Activated CD8-positive, alpha-beta T cell treated with anti-CD3 and anti-CD28 coated beads, Interleukin-2, amount 10 ng/mL, durations not matched to agents 7 days and 5 days (primary cell): ENCODE measurements at places on chromosomes 2 and 18.

DNA sequence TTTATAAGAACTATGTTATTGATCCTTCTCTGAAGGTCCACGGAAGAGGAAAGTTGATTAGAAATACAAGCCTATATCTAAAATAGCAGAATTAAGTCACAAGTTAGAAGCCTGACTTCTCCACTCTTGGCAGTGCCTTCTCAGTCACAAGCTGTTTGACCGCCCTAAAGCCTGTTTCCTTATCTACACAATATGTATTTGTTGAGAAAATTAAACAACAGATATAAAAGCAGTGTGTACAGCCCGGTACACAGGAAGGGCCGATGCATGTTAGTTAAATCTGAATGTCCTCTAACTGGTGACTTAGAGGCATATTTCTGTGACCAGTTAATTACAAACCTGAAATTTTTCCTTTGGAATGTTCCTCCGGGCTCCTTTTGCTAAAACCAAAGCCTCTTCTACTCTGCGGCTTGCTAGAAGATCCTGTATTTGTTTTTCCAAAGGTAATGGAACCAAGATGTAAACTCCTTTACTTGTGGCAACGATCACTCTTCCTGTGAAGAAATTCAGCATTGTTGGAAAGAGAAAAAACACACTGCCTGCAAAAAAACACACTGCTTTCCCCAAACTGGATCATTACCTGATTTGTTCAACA lies 33.4 kb downstream of the TGFBRAP1 start:
- peaks cover under 1% of the 10 kb centered on the region for H3K4me1 ChIP-seq
- no peaks in the 10 kb centered on the region for H3K27me3 ChIP-seq
- no peak for DNase-seq
- H3K27ac ChIP-seq: no peak overlapping the region
- H3K4me3 ChIP-seq: no peak overlapping the region

DNA sequence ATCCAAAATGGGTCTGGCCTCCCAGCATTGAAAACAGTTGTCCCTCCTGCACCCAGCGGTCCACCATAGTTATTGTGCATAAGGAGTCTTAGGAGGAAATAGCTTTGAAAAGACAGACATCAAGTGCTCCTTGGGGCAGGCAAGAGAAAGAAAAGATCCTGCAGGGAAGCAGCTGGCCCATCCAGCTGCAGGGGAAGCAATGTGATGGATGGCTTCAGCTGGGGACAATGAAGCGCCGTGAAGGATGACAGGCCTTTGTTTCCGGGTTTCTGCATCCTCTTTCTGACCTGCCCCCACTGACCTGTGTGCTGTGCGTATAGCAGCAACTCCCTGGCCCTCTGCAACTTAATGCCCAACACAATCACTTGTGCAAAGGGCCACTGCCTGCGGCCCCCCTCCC lies 142.9 kb upstream of the NCKAP5 start:
- H3K36me3 ChIP-seq: no peaks in the 10 kb centered on the region
- no peaks in the 10 kb centered on the region for H3K4me1 ChIP-seq
- no peaks in the 10 kb centered on the region for H3K27me3 ChIP-seq
- H3K4me3 ChIP-seq: no peak overlapping the region
- DNase-seq: no peak

- DNase-seq: no peak
- no peaks in the 10 kb centered on the region for H3K27me3 ChIP-seq
- H3K27ac ChIP-seq: peak overlapping the region; percentile 2
- no peak overlapping the region for H3K4me3 ChIP-seq
- peaks cover 56% of the 10 kb centered on the region for H3K4me1 ChIP-seq
Observed at GRCh38 chr2:73997813-73998212, 13.1 kb downstream of the TET3 start.

DNA sequence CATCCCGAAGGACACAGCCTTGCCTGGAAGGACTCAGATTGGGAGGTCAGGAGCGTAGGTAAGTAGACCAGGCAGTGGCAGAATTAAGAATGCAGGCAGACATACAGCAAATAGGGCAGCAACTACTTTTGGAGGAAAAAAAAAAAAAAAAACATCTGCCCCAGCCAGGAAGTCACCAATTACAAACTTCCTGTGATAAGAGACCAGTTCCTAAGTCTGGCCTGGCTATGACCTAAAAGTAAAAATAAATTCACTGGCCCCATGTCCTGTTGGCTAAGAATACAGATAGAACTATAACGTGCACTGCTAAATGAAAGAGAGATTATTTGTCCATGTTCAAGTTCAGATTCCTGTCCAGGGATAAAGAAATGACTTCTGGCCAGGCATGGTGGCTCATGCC lies 45.2 kb upstream of the NOSTRIN start:
- no peak overlapping the region for H3K4me3 ChIP-seq
- no peaks in the 10 kb centered on the region for H3K27me3 ChIP-seq
- DNase-seq: no peak
- peaks cover 30% of the 10 kb centered on the region for H3K4me1 ChIP-seq

DNA sequence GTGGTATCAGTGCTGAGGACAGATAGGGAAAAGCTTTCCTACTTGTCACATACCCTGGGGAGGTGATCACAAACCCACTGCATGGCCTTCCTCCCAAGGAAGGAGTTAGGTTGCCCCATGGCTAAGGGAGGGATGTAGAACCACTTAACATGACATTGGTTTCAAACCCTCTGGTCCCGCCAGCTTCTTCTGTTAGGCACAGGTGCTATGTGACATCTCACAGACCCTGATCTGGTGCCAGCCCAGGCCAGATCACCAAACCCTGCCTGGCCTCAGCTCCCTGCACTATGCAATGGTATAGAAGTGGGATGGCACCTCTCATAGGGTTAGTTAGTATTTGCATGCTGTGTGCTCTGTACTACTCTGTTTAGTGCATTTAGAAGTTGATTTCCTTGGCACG lies 58.0 kb downstream of the TCF7L1 start:
- H3K4me1 ChIP-seq: no peaks in the 10 kb centered on the region
- H3K27me3 ChIP-seq: peaks cover 23% of the 10 kb centered on the region
- H3K4me3 ChIP-seq: no peak overlapping the region

- H3K4me3 ChIP-seq: no peak overlapping the region
- H3K27ac ChIP-seq: no peak overlapping the region
- DNase-seq: no peak
- H3K4me1 ChIP-seq: no peaks in the 10 kb centered on the region
Observed at GRCh38 chr2:187627153-187627552, 72.9 kb upstream of the TFPI start.

- peak within 1 kb of the TSS; percentile 87 for H3K4me3 ChIP-seq
- H3K36me3 ChIP-seq: peaks cover 23% of the 10 kb centered on the region
- peak within 1 kb of the TSS; percentile 91 for H3K27ac ChIP-seq
- peaks cover 71% of the 10 kb centered on the region for H3K4me1 ChIP-seq
- no peak for DNase-seq
Observed at GRCh38 chr2:85584354-85584856, at the start of gene VAMP5. VAMP5 (plus strand) TSS chr2:85584431; CDS start chr2:85584491, 60 bp downstream.

- no peak overlapping the region for H3K4me3 ChIP-seq
- no peak overlapping the region for H3K27ac ChIP-seq
- H3K27me3 ChIP-seq: no peaks in the 10 kb centered on the region
- no peak for DNase-seq
Observed at GRCh38 chr2:10594011-10594410, 95.8 kb downstream of the NOL10 start.

DNA sequence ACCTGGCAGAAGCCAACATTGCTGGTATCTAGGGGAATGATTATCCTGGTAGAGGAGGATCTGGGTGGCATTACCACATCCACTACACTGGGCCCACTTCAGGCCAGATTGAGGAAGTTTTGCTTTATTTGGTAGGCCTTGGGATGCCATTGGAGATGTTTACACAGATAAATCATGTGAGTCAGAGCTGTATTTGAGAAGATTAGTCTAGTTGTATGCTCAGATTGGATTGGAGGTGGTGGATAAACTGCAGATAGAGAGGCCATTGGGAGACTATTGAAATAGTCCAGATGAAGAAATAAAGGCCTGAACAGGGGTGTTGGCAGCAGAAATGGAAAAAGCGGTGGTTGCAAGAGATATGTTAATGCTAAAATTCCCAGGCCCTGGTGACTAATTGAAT lies 81.5 kb downstream of the EFEMP1 start:
- no peak overlapping the region for H3K4me3 ChIP-seq
- H3K27me3 ChIP-seq: no peaks in the 10 kb centered on the region
- no peaks in the 10 kb centered on the region for H3K36me3 ChIP-seq
- no peak overlapping the region for H3K27ac ChIP-seq

DNA sequence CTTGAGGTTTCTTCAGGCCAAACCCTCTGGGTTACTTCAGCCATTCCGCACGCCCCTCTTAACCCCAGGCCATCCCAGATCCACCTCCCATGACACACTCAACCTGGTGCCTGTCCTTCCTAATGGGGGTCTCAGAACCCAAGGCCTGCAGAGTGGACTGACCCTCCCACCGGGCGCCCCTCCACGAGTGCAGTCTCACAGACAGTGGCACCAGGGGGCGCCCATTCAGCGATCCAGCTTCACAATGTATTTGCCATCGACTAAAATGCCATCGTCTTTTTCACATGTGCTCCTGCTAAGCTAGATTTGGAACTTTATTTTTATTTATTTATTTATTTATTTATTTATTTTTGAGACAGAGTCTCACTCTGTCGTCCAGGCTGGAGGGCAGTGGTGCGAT lies 38.5 kb downstream of the INPP5D start:
- DNase-seq: no peak
- no peak overlapping the region for H3K4me3 ChIP-seq
- no peaks in the 10 kb centered on the region for H3K27me3 ChIP-seq

- no peaks in the 10 kb centered on the region for H3K36me3 ChIP-seq
- H3K4me1 ChIP-seq: peaks cover 23% of the 10 kb centered on the region
- H3K27me3 ChIP-seq: no peaks in the 10 kb centered on the region
- no peak overlapping the region for H3K4me3 ChIP-seq
Observed at GRCh38 chr2:98012561-98012991, 16.8 kb upstream of the TMEM131 start.

- no peak for DNase-seq
- no peaks in the 10 kb centered on the region for H3K27me3 ChIP-seq
- H3K27ac ChIP-seq: no peak overlapping the region
- no peaks in the 10 kb centered on the region for H3K36me3 ChIP-seq
- H3K4me1 ChIP-seq: no peaks in the 10 kb centered on the region
Observed at GRCh38 chr2:133600266-133600928, 32.1 kb upstream of the NCKAP5 start.

DNA sequence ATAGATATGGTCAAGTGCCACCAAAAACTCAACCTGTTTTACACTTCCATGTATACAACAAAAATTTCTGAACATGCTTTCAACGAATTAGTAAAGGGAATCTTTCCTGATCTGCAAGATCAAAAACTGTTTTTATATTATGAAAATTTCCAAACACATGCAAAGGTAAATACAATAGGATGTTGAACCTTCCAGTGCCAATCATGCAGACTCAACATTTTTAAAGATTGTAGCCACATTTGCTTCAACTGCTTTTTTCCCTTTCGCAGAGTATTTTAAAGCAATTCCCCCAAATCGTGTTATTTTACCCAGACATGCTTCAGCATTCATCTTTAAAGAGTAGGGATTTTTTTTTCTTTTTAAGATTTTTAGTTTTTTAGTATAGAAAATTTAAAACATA lies 40.3 kb downstream of the UBR3 start:
- H3K4me1 ChIP-seq: no peaks in the 10 kb centered on the region
- no peak for DNase-seq
- H3K27ac ChIP-seq: no peak overlapping the region
- H3K27me3 ChIP-seq: no peaks in the 10 kb centered on the region
- no peak overlapping the region for H3K4me3 ChIP-seq
